K562 (cell line): ENCODE measurements at places on chromosomes 2 and 18. TPM values are rescaled to one million over a fixed set of nuclear protein-coding genes. Genes with fewer than 3 reads are reported as not detected.

GRCh38 chr18:64620971-64621560 is 472.2 kb upstream of the LINC00305 start:
- H3K4me1 ChIP-seq = no peaks in the 10 kb centered on the region
- no peaks in the 10 kb centered on the region for H3K27me3 ChIP-seq
- no peaks in the 10 kb centered on the region for H3K36me3 ChIP-seq
- H3K27ac ChIP-seq = no peak overlapping the region
- DNase-seq = no peak

GRCh38 chr2:160380611-160381010 is 113.0 kb downstream of the RBMS1 start:
- no peaks in the 10 kb centered on the region for H3K36me3 ChIP-seq
- H3K4me1 ChIP-seq = no peaks in the 10 kb centered on the region
- H3K4me3 ChIP-seq = no peak overlapping the region
- no peaks in the 10 kb centered on the region for H3K27me3 ChIP-seq

DNA sequence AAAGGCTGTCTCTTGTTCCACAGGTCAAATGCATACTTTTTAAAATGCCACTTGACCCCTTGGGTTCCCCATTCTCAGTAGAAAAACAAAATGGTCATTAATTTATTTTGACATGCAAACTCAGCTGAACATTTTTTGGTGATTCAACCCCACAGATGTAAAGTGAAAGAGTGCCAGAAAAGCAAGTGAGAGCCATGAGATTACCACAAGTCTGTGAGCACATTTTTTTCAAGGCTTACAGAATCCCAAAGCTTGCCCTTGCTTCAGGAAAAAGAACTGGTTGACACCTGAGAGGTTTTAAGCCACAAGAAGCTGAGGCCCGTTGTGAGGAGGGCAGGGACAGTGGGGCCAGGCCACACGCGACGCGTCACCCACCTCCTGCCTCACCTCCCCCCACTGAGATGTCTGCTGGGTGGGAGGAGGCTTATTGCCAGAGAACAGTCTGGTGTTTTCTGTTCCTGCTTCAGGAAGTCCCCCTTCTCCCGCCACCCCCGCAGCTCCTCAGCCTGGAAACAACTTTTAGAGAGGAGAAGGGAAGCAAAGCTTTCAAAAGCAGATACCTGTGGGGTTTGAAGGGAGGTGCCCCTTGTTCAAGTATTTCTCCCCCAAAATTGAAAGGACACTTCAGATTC is 70.4 kb upstream of the CYP1B1 start:
- peak; percentile 71 for DNase-seq
- no peaks in the 10 kb centered on the region for H3K36me3 ChIP-seq
- H3K27me3 ChIP-seq = no peaks in the 10 kb centered on the region
- H3K4me1 ChIP-seq = peaks cover 16% of the 10 kb centered on the region
- H3K4me3 ChIP-seq = no peak overlapping the region
- H3K27ac ChIP-seq = peak overlapping the region; percentile 79; the same call in 2 of the 3 replicates

DNA sequence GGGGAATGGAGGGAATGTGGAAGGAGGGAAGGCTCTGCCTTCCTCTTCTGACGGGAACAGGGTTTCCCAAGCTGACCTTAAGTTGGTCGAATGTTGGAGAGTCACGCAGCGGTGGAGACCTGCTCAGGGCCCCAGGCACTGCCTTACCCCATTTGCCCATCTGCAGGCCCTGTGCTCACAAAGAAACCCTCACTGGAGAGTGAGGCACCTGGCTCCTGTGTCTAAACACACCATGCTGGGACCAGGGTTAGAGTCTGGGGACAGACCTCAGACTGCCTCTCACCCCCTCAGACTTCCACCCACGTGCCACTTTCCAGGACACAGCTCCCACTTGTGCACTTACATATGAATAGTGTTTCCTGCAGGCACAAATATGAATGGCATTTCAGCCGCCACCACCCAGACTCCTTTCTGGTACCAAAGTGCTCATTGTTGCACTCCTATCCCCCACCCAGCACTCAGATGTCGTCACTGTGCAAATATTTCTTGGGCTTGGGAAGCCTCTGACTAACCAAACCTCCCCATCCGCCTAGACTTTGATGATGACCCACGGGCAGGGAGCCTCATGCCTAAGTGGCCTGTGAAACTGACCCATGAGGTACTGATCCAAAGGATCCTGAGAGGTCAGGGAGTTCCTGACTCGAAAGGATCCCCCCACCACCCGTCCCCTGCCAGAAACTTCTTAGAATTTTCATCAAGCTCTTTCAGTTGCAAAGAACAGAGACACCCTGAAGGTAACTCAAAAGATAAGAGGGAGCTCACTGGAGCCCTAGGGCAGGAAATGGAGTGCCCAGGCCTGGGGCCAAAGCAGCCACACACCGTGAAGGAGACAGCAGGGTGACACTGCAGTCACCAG is 78.3 kb downstream of the STPG4 start:
- H3K36me3 ChIP-seq = no peaks in the 10 kb centered on the region
- H3K27ac ChIP-seq = no peak overlapping the region
- H3K4me3 ChIP-seq = no peak overlapping the region

The ZNF236 gene
- 4.1 and 4.4 TPM in 2 replicates for polyA plus RNA-seq

GRCh38 chr2:237321746-237322145 is 92.2 kb downstream of the COL6A3 start:
- no peak for DNase-seq
- no peak overlapping the region for H3K4me3 ChIP-seq
- no peaks in the 10 kb centered on the region for H3K36me3 ChIP-seq
- H3K27ac ChIP-seq = no peak overlapping the region
- H3K4me1 ChIP-seq = no peaks in the 10 kb centered on the region

The FEV gene
- 0.78 and 1.7 TPM in 2 replicates for polyA plus RNA-seq

DNA sequence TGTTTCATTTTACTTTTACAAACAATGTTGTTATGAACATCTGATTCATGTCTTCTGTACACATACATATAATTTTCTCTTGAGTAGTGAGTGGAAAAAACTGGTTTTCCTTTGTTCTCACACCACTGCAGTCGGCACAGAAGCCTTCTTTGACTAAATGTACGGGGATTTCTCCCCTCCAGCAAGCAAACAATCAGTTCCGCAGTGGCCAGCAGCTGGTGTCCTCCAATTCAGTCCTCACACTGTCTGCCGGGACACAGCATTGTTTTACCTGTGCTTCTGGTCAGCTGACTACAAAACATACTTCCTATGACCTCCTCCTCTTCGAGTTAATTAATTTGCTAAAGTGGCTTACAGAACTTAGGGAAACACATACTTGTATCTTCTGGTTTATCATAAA is 202.8 kb downstream of the WDR7 start:
- no peaks in the 10 kb centered on the region for H3K36me3 ChIP-seq
- H3K27ac ChIP-seq = no peak overlapping the region
- H3K4me1 ChIP-seq = no peaks in the 10 kb centered on the region
- no peak overlapping the region for H3K4me3 ChIP-seq
- no peaks in the 10 kb centered on the region for H3K27me3 ChIP-seq
- DNase-seq = no peak

DNA sequence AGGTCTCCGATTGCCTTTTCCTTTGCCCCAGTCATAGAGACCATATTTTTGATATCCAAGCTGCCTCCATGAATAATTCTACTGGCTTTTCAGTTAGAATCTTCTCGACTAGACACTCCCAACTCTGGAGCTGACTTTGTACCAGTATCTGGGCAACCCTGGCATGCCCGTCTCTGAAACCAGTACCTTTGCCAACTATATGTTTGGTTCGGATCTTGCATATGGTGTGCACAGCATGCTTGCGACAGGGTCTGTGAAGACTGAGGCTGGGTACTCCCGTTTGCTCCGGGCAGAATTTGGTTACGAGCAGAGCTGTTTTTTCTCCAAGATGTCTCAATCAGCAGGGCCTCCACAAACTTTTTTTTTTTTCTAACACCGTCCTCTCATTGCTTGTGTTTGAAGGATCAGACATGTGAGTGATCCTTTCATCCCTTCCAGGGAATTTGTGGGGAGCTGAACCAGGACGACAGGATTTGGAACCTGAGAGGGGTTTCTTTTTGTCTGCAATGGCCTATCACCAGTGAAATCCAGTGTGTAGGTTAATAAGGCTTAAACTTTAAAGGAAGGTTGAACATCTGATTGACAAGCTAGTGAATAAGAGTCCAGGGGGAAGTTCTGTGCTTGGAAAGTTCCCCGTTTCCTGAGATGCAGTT is 322.3 kb downstream of the MYCN start:
- H3K27me3 ChIP-seq = no peaks in the 10 kb centered on the region
- no peaks in the 10 kb centered on the region for H3K4me1 ChIP-seq
- H3K4me3 ChIP-seq = no peak overlapping the region
- no peaks in the 10 kb centered on the region for H3K36me3 ChIP-seq

GRCh38 chr2:23145460-23145859 is 239.5 kb upstream of the KLHL29 start:
- H3K36me3 ChIP-seq = no peaks in the 10 kb centered on the region
- H3K4me3 ChIP-seq = no peak overlapping the region
- H3K27me3 ChIP-seq = no peaks in the 10 kb centered on the region
- H3K27ac ChIP-seq = no peak overlapping the region
- no peak for DNase-seq
- H3K4me1 ChIP-seq = no peaks in the 10 kb centered on the region

GRCh38 chr2:188013767-188014166 is 277.9 kb upstream of the GULP1 start:
- H3K36me3 ChIP-seq = no peaks in the 10 kb centered on the region
- no peak overlapping the region for H3K4me3 ChIP-seq
- no peak for DNase-seq
- no peaks in the 10 kb centered on the region for H3K4me1 ChIP-seq

The IMPA2 gene
- 3.9 and 10.6 TPM in 2 replicates for polyA plus RNA-seq

DNA sequence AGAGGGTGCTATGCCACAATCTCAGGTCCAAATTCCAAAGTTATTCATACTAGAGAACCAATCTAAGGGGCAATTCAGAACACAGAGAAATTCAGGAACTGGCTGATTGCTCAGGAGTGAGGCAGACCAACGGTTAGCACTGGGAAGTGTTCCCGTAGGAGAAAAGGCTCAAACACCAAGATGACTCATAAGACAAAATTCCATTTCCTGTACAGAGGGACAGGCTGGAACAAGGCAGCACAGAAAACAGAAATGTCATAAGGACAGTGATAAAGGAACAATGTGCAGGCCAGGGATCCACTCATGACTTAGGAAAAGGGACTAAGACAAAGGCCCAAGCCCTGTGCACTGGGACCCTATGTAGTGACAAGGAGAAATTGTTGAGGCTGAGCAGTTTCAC is 54.2 kb downstream of the PDE1A start:
- H3K4me1 ChIP-seq = no peaks in the 10 kb centered on the region
- no peak for DNase-seq
- H3K4me3 ChIP-seq = no peak overlapping the region
- H3K36me3 ChIP-seq = no peaks in the 10 kb centered on the region
- no peak overlapping the region for H3K27ac ChIP-seq

The HDHD2 gene
- 10.7 and 15.9 TPM in 2 replicates for polyA plus RNA-seq

GRCh38 chr2:152339556-152340286 is 4.7 kb downstream of the FMNL2 start:
- H3K36me3 ChIP-seq = no peaks in the 10 kb centered on the region
- H3K4me1 ChIP-seq = peaks cover 17% of the 10 kb centered on the region
- DNase-seq = no peak
- peaks cover 25% of the 10 kb centered on the region for H3K27me3 ChIP-seq
- H3K4me3 ChIP-seq = no peak overlapping the region

The DUSP28 gene
- 4.7 and 5.4 TPM in 2 replicates for polyA plus RNA-seq

DNA sequence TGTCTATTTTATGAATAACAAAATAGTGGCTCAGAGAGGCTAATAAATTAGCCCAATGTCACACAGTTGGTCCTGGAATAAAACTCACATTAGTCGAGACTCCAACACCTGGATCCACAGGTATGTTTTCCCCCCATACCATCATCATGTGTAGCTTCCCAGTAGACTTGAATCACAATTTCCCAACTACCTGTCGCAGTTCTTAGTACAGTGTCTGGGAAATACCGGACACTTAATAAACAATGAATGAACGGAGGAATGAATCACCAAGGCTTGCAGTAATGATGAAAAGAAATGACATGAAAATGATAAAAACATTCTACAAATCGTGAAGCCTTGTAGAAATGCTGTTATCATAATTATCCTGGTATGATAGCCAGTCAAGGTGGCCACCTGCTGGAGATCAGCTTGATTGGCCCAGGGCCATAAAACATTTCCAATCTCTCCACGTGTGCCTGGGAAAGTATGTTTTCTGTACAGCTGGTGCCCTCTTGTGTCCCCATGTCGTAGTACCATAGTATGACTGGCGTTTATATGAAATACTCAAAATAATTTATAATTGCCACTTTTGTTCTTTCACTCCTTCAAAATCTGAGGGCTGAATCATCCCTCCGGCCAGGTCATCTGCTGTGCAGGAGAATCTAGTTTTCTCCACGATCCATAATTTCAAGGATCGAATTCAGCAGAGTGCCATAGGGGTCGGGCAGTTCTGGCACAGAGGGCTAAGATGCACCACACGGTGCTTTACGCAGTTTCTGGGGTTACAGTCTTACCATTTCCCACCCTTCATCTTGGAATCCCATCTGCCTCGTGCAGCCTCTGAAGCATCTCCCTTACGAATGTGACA is 95.4 kb downstream of the LAMA1 start:
- H3K36me3 ChIP-seq = no peaks in the 10 kb centered on the region
- no peak overlapping the region for H3K27ac ChIP-seq
- H3K4me1 ChIP-seq = no peaks in the 10 kb centered on the region
- H3K4me3 ChIP-seq = no peak overlapping the region

DNA sequence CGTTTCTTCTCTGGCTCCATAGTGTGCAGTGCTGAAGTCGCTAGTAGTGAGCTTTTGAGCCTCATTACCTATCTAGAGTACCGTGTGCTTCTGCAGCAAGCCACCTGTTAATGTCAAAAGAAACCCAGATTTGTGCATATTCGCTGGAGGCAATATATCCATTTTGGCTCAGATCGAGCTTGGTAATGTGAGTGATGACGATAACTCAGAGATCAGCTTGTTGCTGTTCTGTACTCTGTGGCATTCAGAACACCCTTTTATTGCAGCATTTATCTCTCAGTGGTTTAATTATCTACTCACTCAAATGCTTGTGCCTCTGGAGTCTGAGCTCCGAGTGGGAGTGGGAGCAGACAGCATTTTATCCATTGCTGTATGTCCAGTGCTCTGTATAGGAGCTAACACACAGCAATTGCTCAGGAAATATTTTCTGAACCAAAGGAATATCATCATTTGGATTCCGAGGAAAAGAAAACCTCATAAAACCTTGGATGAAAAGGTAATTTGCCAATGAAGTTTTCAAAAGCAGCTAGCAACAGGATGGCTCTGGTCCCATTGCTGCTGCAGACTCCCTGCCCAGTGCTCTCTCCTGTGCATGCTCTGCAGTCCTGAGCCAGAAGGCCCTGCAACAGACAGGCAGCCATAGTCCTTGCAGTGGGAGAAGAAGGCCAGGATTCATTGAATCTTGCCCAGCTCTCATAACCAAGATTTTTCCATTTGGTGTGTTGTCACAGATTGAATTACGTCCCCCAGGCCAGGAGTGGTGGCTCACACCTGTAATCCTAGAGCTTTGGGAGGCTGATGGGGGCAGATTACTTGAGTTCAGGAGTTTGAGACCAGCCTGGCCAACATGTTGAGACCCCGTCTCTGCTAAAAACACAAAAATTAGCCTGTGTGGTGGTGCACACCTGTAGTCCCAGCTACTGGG is 183.8 kb downstream of the MYCN start:
- no peaks in the 10 kb centered on the region for H3K27me3 ChIP-seq
- no peak overlapping the region for H3K4me3 ChIP-seq
- no peaks in the 10 kb centered on the region for H3K4me1 ChIP-seq
- no peak for DNase-seq
